ENCODE measurements at places on chromosomes 7 and 10. TPM values are rescaled to one million over a fixed set of nuclear protein-coding genes. Genes with fewer than 3 reads are reported as not detected.

GRCh38 chr10:129330211-129330610 is 136.8 kb upstream of the MGMT start:
- no peak for DNase-seq

- peak; percentile 90 for DNase-seq
These were observed 40.3 kb downstream of the FAM53B start for GRCh38 chr10:124703778-124704427.

DNA sequence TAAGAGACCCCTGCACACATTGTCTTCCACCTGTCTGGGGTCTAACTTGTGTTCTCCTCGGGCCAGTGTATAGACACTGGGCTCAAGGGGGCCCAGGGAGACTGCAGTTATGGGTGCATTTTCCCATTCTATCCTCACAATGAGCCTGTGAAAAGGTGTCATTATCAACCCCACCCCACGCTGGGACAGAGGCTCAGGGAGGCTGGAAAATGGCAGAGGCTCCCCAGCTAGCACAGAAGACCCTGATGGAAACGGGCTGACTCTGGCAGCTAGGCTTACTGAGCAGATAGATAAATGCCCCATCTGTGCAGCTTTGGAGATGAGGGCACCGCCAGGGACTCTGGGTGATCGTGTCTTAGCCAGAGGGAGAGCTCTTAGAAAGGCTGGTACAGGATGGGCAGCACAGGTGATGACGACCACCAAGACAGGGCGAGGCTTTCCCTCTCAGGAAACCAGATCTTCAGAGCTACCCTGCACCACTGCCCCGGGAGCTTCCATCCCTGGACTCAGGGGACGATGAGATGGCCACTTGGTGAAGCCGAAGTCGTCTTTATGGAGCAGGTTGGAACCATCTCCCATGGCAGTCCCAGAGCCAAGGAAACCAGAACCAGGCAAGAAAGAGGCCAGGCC is 58.2 kb upstream of the CHST15 start:
- no peak for DNase-seq

DNA sequence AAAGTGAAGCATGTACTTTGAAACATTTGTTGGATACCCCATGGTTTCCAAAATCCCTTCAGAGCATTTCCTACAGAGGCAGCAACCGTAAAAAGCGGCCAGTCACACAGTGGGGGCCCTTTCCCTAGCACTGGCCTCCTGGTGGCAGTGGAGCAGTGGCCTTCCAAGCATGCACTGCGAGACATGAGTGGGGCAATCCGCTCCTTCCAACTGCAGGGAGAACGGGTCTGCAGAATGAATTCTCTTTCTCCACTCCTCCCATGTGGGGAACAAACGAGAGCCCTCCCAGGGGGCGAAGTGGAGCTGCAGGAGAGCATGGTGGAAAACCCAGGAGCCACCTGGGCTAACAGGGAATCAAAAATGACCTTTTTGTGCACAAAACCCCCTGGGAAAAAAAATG is 542.9 kb upstream of the GALNT17 start:
- DNase-seq: no peak

PKD1L1 gene
- total RNA-seq: 1.3 TPM

GSTO2 gene
- 0.70 TPM for total RNA-seq

BMPR1A gene
- total RNA-seq: 53.2 TPM

DNA sequence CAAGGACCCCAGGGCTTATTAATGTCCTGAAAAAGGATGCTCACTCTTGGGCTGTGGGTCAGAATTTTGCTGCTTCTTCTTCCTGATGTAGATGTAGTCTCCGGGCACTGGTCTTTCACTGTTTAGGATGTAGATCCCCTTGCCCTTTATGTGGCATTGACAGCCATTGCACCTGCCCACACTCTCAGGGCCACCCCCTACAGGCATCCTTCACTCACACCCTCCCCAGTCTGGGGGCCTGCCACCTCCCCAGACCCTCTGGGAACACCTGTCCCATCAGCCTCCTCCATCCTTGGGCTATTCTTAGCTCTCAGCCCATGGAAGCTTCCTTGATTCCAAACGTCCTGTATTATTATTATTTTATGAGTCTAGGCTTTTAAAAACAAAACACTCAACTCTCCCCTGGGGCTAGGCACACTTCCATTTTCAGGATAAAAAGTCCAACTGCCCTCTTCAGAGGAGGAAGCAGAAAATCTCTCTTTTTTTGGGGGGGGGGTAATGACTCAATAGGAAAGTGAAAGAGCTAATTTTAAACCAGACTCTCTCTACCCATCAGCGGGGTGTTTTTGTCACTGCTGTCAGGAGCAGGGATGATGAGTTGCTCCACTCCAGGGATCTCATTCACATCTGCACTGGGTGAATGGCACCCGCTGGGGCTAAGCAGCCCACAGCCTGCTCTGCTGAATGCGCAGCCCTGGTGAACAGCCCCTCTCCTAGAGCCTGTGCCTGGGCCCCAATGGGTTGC is 11.5 kb upstream of the KLRG2 start:
- DNase-seq: no peak

DNA sequence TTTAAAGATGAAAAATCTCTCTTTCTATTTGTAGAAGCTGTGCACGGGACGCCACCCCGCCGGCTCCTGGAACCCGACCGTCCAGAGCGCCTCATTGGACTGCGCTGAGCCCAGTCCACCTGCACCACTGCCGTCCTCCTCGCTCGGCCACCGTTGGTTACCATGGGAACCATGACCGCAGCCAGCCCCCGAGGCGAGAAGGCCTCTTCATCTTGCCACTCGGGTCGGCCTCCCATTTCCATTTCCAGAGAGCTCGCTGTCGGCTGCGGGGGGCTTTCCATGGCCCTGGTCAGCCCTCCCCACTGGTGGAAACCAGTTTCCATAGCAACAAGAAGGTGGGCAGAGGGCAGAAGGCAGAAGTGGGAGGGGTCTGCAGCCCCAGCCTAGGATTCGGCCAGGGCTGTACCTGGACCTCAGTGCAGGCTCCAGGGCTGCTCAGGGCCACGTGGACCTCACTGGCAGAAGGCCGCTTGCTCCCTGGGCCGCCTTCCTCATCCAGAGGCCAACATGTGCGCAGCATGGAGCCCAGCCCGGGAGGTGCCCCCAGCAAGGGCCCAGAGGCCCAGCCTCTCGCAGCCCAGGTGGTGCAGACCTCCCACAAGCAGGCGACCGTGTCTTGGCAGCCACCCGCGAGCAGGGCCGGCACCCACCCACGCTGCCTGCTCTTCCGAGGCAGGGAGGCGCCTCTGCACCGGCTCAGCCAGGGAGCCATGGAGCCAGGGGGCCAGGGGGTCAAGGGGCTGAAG is 283.5 kb upstream of the PPP2R2D start:
- no peak for DNase-seq

ACTL6B gene
- not detected for total RNA-seq

DNA sequence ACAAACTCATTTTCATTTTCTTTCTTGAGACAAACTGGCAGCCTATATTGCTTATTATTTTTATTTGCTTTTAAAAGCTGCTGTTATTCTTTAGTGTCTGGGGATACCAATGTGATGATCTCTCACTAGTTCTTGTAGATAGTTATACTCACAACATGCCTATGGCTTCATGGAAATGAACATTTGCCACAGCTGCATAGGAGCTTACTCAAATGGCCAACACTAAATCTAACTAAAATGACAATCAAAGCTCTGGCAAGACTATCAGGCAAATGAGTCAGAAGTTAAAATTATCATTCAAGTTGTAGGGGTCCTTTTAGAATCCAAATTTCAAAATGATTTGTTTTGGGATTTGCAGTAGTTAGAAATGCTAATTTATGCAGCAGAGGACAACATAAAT is 225.9 kb downstream of the ANK3 start:
- DNase-seq: no peak

UCN3 gene
- total RNA-seq: not detected

SPDYE5 gene
- not detected for total RNA-seq

- no peak for DNase-seq
These were observed 175.9 kb downstream of the POU6F2 start for GRCh38 chr7:39153647-39154046.

DNA sequence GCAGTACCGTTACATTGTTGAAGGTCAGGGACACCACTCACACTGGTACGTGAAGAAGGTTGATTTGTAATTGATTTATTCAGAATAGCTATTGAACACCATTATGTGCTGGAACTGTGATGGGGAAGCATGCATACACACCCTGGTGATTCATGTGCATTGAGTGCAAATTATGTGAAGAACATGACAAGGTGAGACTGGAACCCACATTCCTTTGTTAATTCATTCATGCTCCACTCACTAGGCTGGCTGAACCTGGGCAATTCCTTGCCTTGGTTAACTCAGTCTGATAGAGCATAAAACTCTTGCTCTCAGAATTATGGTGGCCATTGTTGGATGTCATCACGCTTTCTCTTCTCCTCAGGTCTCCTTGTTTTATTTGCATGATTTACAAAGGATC is 67.3 kb upstream of the TPK1 start:
- no peak for DNase-seq

All from Right ventricle myocardium inferior (tissue), 1 donor.